Neural progenitor cell (in vitro differentiated cells): ENCODE measurements at places on chromosomes 6 and 20. TPM values are rescaled to one million over a fixed set of nuclear protein-coding genes. Genes with fewer than 3 reads are reported as not detected.

DNA sequence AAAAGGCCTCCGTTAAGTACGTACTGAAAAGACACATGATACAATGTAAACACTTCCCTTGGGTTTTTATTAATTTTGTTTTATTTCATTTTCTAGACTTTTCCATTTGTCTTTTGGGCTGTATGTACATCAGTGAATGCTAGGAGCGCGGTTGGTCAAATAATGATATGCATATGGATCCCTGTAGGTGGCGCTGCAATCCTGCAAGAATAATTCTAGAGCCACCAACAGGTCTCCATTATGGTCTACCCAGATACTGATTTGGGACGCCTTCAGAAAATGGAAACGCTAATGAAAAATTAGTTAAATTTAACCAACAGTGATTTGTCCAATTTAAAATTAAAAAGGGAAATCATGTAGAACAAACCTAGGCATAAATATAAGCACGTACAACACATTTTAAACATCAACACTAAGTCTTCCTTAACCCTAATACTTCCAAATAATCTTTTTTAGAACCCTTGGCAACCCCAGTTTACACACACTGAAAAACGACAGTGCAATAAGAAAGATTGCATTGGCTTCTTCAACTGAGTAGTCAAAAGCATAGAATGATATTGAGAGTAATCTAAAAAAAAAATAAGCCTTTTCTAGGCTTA lies 433.5 kb downstream of the RFPL4B start:
- H3K27ac ChIP-seq = no peak overlapping the region
- peak; percentile 90 for DNase-seq
- H3K4me3 ChIP-seq = no peak overlapping the region
- no peaks in the 10 kb centered on the region for H3K36me3 ChIP-seq
- H3K4me1 ChIP-seq = peaks cover 3% of the 10 kb centered on the region
- H3K27me3 ChIP-seq = no peaks in the 10 kb centered on the region

DNA sequence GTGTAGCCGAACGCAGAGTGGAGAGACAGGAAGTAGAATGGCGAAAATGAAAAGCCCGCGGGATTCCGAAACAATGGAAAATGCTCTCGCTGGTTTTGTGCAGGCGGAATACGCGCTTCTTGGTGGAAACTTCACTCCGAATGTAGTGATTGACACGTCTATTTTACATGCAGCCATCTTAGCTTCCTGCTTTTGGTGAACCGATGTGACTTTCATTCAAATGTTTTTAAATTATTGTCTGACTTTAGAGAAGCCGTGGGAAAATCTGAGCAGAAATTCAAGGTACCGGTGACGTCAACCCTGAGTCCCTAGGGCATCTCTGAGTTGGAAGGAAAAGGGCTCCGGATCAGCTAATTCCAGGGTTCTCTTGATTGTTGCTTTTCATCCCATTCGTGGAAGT lies 11.4 kb downstream of the GPX5 start:
- H3K27me3 ChIP-seq = peaks cover 8% of the 10 kb centered on the region
- H3K27ac ChIP-seq = no peak overlapping the region
- DNase-seq = peak; percentile 49
- H3K36me3 ChIP-seq = no peaks in the 10 kb centered on the region
- H3K4me3 ChIP-seq = peak overlapping the region; percentile 63

SEMG1 gene
- total RNA-seq = not detected in 2 replicates

FGD2 gene
- total RNA-seq = 0.06 and 0.12 TPM in 2 replicates
